ENCODE measurements at places on chromosomes 1 and 21.

- H3K4me3 ChIP-seq = no peak overlapping the region
- DNase-seq = no peak
- H3K36me3 ChIP-seq = no peaks in the 10 kb centered on the region
- no peak overlapping the region for H3K27ac ChIP-seq
- H3K27me3 ChIP-seq = no peaks in the 10 kb centered on the region
Measured at GRCh38 chr21:36229181-36229580, 72.6 kb downstream of the DOP1B start.

DNA sequence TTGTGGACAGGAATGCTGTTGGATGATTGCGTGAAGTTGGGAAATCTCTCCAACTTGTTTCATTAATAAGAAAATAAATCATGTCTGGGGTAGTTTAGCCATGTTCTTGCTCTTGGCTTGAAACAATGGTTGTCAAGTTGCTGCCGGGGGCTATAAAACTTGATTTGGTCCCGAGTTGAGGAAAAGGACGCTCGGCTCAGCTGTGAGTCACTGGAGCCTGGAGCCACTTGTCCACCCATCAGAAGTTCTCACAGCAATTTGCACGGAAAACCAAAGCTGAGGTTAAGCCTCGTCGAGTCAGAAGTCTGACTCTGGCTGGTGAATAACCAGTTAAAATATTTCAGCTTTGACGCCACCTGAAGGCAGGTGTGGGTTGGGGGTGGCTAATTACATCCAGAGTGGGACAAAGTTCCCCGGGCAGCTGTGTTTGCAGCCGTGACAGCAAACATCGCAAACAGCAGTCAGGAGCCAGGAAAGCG lies 19.7 kb upstream of the RIPK4 start:
- H3K27me3 ChIP-seq = peaks cover 22% of the 10 kb centered on the region
- DNase-seq = no peak
- H3K4me3 ChIP-seq = no peak overlapping the region
- H3K36me3 ChIP-seq = no peaks in the 10 kb centered on the region
- no peak overlapping the region for H3K27ac ChIP-seq

DNA sequence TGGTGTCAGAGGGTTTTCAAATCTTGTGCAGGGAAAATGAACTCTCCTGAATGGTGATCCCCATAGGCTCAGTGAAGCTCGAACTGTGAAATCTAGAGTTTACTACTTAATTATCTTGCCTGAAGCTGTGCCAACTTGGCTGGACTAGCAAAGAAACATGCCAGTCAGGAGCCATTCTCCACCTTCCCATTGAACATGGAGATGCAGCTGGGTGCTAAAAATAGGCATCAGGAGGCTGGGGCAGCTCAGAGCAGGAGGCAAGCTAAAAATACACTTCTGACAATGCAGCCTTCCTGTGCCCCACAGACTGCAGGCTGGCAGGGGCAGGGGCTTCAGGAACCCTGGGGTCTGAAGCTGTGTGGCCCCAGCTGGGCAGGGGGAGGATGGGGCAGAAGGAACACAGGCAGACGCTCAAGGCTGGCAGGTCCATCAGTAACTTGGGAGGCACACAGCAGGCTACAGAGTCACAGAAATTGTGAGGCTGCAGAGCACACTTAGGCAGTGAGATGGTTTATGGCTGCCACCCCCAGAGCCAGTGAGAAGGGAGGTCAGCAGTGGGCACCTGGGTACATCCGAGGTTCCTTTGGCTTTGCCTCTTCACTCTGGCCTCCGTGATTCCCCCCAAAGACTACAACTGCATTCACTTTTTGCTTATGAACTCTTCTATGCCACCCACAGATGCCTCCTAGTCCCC lies 155.4 kb upstream of the KCND3 start:
- H3K36me3 ChIP-seq = no peaks in the 10 kb centered on the region
- no peak overlapping the region for H3K4me3 ChIP-seq
- H3K27me3 ChIP-seq = no peaks in the 10 kb centered on the region

GRCh38 chr1:112026016-112026415 lies 36.5 kb upstream of the KCND3 start:
- no peaks in the 10 kb centered on the region for H3K4me1 ChIP-seq
- no peaks in the 10 kb centered on the region for H3K27me3 ChIP-seq
- no peak overlapping the region for H3K4me3 ChIP-seq
- DNase-seq = no peak
- H3K27ac ChIP-seq = no peak overlapping the region
- no peaks in the 10 kb centered on the region for H3K36me3 ChIP-seq

Measured in gastrocnemius medialis (tissue), 4 donors.